ENCODE measurements at places on chromosomes 7 and 10.

GRCh38 chr10:6202098-6202683 lies 541 bp upstream of the PFKFB3 start:
- DNase-seq, result no peak

DNA sequence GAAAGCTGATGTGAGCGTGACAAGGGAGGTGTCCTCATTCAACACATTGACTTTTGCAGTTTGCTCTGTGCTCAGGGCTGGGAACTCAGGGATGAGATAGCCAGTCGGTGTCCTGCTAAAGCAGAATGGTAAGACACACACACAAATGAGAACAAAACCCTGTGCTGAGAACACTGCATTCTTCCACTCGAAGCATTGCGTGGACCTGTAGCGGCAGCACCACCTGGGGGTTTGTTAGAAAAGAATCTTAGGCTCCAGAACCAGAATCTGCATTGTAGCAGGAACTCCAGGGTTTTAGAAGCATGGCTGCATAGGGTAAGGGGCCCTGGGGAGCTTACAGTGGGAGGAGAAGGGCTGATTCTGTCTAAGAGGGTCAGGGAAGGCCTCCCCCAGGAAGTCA lies 21.5 kb upstream of the OGDHL start:
- DNase-seq, result no peak

DNA sequence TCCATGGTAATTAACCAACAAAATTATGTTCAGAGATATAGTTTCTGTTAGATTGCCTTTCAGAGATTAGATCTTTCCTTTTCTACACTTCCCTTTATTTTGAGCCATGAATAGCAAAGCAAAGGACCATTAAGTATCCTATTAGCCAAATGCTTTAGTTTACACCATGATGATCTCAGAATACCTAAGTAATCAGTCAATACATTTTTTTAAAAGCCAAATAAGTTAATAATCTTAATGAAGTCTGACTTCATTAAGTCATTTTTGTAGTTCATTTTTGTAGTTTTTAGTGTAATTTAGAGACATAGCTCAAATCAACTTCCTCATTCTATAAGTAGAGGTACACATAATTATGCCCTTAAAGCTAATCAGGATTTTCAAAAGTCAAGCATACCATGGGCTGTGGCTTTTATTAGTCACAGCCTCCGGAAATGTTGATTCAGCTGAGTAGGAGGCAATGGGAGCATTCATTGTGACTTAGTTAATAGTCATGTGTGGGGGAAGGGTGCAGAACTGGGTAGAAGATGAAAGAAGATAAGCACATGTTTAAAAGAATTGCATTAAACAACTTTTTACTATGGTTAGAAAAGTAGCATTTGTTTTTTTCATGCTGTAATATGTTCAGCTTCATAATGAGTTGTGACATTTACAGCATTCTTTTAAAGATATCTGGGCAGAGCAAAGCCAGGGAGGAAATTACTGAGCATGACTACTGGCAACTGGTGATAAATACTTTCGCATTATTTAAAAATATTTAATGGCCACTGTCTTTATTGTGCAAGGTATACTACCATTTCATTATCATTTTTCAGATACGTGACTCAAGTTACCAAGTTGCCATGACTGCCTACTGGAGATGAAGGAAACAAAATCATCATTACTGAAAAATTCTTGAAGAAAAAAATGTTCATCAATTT lies 57.3 kb upstream of the CCDC71L start:
- DNase-seq, result peak; percentile 99

GRCh38 chr10:11270135-11270857 lies 252.6 kb downstream of the CELF2 start:
- DNase-seq, result peak; percentile 30

- DNase-seq, result no peak
Observed at GRCh38 chr10:44779511-44779910, 131.6 kb upstream of the TMEM72 start.

DNA sequence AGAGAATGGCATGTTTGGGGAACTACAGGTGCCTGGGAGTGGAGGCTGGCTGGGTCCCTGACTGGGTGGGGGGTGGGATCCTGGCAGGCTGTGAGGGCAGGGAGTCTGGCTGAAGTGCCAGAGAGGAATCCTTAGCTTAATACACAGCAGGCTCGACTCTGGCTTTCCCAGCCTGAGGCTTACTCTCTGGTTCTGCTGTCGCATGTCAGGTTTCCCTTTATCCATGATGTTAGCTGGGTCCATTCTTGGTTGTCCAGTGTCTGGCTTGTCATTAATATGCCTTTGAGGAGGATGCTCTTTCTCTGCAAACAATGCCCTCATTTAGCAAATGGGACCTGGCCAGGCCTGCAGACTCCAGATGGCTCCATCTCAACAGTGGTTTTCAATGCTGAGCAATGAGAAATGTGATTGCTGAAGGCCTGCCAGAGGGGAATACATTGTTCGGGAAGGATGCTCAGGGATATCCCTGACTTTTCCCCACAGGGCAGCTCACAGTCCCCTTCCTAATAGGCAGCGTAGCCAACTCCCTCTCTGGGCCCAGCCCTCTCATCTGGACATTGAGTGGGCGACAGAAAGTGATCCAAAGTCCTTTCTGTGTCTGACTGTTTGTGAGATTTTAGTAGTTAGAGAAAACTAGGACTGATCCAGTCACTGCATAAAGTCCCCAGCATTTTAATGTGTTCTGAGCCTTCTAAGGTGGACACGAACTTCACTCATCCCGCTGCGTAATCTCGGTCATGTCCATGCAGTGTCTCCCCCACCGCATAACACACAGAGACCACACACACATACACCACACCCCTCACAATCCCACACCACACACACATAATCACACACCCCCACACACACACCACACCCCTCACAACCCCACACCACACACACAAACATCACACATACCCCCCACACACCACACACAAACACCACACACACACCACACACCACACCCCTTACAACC lies 124.9 kb downstream of the ANLN start:
- DNase-seq, result no peak

GRCh38 chr10:35369049-35369611 lies 32.8 kb downstream of the CCNY start:
- DNase-seq, result no peak

GRCh38 chr10:21754410-21755011 lies 220.5 kb downstream of the MLLT10 start:
- no peak for DNase-seq

Data from astrocyte (in vitro differentiated cells and primary cell).